ENCODE measurements at places on chromosomes 11 and 22. TPM values are rescaled to one million over a fixed set of nuclear protein-coding genes. Genes with fewer than 3 reads are reported as not detected.
A peak's percentile ranks its signal among the peaks of the same experiment; 100 is the strongest.

- DNase-seq = no peak
Observed at GRCh38 chr11:34528072-34528471, 14.5 kb upstream of the ELF5 start.

The HTR3A gene
- total RNA-seq = not detected

The LUZP2 gene
- total RNA-seq = not detected

- DNase-seq = no peak
Observed at GRCh38 chr11:45665933-45666647, 668 bp upstream of the CHST1 start.

DNA sequence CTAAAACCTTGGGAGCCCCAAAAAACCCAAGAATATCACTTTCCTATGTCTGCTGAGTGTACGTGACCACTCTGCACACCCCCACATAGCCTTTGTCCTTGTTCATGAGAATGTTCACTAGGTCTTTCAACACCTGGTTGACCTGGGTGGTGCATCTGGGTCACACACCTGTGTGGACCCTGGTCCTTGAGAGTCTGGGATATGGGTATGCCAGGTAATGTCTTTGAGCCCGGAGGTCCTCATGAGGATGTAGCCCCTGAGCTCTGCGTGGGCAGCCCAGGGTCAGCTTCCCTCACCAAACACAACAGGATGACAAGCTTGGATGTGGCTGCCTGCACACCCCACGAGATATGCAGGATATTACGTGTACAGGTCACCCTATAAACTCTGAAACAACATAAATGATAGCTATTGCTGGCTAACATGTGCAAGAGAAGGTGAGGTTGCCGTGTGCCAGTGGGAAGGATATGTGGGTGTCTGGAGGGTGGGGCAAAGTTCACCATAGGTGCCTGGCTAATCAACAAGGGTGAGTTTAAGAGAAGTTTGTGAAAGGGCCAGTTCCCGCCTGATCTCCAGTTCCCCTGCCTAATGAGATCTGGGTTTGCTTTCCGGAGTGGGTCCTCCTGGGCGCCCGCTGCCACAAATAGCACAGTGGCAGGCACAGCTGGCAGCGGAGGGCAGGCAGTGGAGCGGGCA is 1.4 kb upstream of the PPARA start:
- no peak for DNase-seq

- DNase-seq = no peak
Observed at GRCh38 chr11:68438658-68439259, 21.8 kb upstream of the PPP6R3 start.

The DDTL gene
- total RNA-seq = not detected

The SHANK2 gene
- total RNA-seq = not detected

GRCh38 chr11:64858467-64859263 is 14.2 kb upstream of the CDC42BPG start:
- DNase-seq = peak; percentile 67

- no peak for DNase-seq
Observed at GRCh38 chr22:42801252-42802080, 55.6 kb downstream of the ARFGAP3 start.

DNA sequence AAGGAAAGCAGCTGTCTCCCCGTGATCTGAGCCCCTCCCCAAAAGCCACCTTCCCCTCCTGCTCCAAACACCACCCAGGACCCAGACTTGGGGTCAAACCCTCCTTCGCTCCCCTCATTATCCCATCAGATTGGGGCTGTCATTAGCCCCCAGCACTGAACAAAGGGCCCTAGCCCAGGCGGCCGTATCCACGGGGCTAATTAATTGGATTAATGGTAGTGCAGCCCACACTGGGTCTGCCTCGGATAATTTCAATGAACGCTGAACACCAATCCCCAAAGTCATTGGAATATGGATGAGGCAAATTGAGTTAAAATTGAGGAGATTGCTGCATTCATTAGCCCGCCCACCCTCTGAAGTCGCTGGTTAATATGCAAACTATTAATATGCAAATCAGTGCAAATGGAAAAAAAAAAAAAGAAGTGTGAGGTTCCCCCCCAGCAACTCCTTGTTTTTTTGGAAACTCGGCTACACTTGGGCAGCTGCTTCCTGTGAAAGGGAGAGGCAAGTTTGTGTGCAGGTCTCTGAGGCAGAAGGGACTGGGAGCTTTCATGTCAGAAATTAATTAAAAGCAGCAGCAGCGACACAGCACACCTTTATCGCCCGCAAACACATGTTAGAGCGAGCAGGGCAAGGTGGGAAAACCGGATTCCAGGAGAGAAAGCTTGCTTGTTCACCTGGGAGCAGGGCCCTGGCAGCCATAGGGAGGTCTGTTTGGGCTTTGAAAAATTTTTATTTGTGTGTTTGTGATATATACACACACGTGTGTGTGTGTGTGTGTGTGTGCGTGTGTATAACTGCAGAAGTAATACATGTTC is 517.8 kb downstream of the MIAT start:
- no peak for DNase-seq

The LDHAL6A gene
- total RNA-seq = not detected

DNA sequence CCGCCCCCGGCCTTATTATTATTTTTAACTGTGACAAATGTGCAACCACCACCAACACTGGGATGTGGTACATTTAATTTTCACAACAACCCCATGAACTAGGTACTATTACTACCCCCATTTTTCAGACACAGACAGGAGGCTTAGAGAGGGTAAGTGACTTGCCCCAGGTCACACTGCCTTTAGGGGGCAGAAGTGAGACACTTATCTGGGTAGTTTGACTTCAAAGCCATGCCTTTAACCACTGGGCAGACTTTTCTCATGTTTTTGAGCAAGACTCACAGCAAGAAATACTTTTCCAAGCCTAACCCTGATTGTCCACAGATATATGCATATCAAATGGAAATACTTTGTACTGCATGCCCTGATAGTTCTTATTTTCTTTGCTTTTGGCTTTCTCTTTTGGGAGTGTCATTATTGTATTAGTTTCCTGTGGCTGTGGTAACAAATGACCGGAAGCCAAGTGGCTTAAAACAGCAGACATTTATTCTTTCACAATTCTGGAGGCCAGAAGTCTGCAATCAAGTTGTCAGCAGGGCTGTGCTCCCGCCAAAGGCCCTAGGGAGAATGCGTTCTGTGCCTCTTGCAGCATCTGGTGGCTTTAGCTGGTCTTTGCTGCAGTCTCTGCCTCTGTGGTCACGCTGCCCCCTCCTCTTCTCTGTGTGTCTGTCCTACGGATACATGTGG is 110.8 kb downstream of the GRIK4 start:
- no peak for DNase-seq

GRCh38 chr22:48658871-48659270 is 1168.8 kb downstream of the BRD1 start:
- DNase-seq = no peak

- DNase-seq = no peak
Observed at GRCh38 chr11:79896258-79896657, 455.4 kb upstream of the TENM4 start.

The PKDREJ gene
- total RNA-seq = not detected

GRCh38 chr11:61507962-61508861 is at the start of gene LRRC10B:
TSS of gene LRRC10B (plus strand) at chr11:61508749. CDS start at chr11:61508999, 250 bp downstream.
- DNase-seq = no peak
